ENCODE measurements at places on chromosomes 12 and 14.

DNA sequence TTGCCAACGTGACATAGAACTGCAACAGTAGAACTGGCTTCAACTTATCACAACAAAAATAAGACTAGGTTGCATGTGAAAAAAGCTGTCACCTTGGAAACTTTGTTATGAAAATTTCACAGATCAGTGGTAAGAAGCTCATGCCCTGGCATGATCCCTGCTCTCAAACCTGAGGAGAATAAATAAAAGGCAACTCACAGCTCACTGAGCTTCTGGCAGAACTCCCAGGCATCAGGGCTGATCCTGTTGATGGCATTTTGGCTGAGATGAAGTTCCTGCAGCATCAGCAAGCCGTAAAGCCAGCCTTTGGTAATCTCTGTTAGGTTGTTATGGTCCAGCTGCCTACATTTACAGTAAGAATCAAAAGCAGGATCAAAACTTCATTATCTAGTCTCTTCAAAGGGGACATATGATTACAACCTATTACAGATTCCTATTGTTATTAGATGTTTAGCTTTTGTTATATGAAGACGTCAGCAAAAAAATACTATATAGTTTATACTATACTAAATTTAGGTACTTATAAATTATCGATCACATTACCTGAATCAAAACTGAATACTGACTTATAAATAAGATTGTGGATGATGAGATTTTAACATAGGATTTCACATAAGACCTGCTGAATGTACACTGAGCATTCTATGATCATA is 32.0 kb downstream of the LRIG3 start:
- DNase-seq, result peak; percentile 83

GRCh38 chr14:69314327-69314726 is 54.4 kb downstream of the GALNT16 start:
- no peak for DNase-seq

GRCh38 chr12:63387771-63388170 is 236.8 kb upstream of the AVPR1A start:
- no peak for DNase-seq

- DNase-seq, result no peak
These were observed 199.9 kb downstream of the CCDC91 start for GRCh38 chr12:28390206-28390605.

DNA sequence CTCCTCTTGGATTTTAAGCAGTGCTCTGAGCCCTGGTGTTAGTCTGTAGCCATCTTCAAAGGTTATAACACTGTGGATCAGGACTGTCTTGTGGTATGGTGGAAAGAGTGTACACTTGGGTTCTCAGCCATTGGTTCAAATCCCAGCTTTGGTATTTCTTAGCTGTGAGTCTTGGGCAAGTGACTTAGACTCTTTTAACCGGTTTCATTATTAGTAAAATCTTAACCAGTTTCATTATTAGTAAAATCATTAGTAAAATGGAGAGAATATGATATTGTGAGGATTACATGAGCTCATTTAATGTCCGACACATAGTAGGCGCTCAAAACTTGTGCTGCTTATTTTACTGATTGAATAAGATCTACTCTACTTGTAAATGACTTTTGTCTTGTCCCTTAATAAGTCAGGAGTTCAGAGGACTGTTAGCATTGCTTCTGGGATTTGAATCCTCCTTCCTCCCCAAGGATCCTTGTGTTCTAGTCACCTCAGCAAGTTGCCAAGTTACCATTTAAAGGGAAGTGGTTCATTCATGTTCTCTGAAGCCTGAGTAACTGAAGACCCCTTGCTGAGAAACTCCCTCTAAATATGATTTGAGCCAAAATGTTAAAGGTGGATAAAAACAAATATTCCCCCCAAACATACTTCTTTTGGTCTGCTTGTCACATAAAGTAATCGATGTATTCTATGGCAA is 12.4 kb downstream of the TTLL5 start:
- no peak for DNase-seq

DNA sequence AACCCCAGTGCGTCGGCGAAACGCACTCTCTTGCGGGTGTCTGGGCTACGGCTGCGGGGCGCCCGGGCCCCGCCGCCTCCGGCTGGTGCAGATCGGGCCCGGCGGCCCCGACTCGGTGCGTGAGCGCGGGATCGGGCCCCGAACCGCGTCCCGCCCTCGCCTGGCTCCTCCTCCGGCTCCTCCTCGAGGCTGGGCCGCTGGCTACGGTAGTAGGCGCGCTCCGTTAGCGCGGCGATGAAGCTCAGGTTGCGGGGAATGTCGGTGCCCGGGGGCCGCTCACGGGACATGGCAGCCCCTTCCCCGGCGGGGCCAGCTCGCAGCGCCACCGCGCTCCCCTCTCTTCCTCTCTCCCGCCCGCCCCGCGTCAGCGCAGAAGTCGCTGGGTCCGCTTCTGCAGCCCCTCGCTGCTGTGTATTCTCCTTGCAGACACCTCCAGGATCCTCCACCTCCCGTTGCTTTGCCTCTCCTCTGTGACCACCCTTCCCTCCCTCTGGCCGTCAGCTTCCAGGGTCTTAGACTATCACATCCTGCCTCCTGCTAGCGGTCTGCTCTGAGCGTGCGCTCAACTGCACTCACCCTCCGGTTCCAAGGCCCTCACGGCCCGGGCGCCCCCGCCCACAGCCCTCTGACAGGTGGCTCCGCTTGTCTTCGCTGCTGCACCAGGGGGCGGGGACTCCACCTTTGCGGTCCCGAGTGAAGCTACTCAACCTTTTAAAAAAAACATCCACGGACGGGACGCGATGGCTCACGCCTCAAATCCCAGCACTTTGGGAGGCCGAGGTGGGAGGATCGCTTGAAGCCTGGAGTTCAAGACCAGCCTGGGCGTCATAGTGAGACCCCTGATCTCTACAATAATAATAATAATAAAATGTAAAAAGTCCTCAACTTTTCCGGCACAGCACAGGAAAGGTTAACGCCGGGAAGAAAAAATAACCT is at the start of gene PPP1R3E:
PPP1R3E (minus strand) TSS at position 570 of the 936 bp plus-strand sequence; CDS start at position 287, 283 bp downstream.
- peak; percentile 63 for DNase-seq

- DNase-seq, result no peak
These were observed 16.8 kb upstream of the RTRAF start for GRCh38 chr14:51972566-51972965.

DNA sequence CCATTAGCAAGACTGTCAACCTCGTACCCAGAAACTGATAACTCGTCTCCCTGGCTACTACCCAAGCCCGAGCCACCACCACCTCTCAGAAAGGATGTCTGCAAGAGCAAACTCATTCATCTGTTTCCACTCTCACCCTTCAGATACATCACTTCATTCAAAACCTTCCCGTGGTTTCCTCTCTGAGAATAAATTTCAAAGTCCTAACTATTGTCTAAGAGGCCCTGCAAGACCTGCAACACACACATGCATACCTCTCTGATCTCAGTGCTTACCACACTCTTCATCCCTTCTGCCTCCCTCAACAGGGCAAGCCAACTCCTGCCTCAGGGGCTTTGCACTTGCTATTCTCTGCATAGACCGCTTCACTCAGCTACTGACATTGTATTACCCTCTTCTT is 40.6 kb downstream of the PPP1R13B start:
- no peak for DNase-seq

DNA sequence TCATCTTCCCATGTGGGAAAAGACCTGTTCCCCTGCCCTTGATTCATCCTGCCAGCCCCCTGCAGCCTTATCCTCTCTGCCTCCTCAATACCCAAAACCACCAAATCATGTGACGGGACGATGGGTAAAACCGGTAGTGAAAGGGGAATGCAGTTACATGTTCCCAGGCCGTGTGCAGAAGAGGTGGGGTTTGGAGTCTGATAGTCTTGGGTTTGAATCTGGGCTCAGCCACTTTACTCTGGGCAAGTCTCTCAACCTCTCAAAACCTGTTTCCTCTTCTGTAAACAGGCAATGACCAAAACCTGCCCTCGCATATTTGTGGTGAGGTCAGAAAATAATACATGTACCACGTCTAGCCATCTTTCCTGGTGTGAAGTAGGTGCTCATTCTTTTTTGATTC is 123.0 kb downstream of the PLXNC1 start:
- DNase-seq, result no peak

GRCh38 chr14:38900887-38901286 is 202.1 kb downstream of the SEC23A start:
- no peak for DNase-seq

DNA sequence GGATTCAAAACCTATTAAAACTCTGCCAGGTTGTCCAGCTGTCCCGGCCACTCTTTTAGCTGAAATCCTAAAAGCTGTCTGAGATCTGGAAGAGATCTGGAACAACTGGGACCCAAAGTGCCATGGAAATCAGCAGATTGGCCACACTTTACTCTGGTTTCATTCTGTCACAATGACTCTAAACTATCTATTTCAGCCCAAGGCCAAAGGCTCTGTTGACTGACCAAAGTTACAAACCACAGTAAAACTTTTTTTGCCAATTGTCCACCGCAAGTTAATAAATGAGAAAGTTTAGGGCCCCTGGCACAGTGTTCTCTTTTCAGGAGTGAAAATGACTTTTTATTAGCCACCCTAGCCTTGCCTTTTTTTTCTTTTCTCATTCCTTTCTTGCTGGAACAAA is 113.4 kb upstream of the CPM start:
- DNase-seq, result no peak

DNA sequence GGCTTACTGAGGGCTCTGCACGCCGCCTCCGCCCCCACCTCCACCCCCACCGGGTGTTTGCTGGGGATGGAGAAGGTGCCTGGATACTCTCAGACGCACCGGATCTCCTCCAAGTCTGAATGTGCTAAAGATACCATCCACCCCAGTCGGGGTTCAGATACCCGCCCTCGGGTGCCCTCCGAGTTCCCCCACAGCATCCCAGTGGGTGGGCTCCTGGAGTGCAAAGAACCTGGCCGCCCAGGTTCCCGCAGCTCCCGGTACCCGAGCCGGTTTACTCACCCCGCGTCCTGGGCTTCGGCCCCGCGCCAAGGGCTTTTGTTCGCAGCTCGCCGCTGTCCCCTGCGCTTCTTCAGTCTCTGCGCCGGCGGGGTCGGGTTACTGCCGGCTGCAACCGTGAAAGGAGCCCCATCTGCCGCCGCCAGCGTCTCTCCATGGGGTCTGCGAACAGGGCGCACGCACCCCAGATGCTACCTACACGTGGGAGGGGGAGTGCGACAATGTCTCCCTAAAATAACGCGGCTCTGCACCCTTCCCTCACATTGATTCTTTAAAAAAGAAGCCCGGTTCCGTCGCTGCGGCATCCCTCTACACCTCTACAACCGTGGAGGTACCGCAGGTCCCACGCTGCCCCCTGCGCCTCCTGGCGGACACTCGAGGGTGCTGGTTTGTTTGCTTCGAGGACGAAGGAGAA is at the start of gene CCDC177:
CCDC177 (minus strand) TSS at position 609 of the 691 bp plus-strand sequence. CDS start 1,249 bp downstream, outside the sequence.
- no peak for DNase-seq

GRCh38 chr14:54023027-54023426 is 66.4 kb upstream of the BMP4 start:
- no peak for DNase-seq

DNA sequence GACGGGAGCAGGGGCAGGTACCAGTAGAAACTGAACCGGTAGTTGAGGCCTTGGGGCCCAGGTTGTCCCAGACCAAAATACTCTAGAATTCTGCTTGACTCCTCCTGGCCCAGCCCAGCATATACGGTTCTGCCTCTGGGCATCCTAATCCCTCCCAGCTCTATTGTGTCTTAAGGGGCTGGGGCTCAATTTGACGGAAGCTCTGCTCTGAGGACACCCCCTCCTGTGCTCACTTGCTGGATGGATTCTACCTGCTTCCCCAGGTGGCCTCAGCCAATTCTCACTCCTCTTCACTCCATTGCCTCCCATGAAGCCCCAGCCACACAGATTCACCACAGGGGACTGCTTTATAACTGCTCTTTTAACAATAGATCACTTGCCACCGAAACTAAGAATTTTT is 219.5 kb upstream of the FKBP4 start:
- DNase-seq, result no peak

- DNase-seq, result no peak
These were observed 120.9 kb downstream of the TMEM132C start for GRCh38 chr12:128387811-128388422.

DNA sequence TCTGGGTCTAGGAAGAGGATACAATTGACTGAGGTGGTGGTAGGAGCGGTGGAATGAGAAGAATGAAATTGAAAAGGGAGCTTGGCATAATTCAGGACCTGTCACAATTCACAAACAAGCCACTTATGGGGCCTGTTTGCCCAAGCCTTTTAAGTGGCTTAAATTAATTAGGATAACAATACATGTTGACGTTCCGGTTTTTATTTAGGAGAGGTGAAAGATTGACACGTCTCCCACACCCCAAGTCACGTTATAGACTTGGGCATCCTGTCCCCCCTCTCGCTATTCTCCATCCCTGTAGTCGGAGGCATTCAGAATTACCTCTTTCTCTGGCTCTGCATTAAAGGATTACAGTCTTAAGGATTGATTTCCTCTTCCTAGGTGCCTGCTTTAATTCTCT is 954 bp upstream of the CALCOCO1 start:
- DNase-seq, result no peak

DNA sequence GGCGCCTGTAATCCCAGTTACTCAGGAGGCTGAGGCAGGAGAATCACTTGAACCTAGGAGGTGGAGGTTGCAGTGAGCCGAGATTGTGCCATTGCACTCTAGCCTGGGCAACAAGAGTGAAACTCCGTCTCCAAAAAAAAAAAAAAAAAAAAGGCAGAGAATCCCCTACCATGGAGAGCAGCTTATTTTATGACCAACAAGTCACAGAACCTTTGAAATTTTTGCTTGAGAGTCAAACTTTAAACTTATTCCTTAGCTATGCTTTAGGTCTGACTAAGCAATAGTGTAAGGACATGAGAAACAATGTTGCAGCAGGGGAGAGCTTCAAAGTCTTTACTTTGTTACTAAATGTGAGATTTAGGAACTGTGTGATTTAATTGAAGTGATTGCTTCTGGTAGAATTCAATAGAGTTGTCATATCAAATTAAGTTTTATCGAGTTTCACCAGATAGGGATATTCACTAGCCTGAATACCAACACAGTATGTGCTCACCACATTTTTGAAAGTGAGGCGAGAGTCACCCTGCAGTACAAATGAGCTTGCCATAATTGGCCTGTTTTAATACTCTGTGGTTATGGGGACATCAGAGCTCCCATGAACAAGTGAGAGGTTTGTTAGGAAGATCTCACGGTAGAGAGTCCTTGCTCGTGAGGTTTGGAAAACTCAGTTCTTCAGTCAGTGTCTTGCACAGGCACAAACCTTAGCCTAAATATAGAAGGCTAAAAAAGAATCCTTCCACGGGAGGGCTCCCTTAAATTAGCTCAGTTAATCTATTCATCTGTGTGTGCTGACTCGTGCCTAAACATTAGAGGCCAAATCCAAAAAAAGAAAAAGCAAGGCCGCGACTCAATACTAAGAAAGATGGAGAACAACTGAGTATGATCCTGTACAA is 108.6 kb downstream of the SAMD4A start:
- DNase-seq, result no peak

DNA sequence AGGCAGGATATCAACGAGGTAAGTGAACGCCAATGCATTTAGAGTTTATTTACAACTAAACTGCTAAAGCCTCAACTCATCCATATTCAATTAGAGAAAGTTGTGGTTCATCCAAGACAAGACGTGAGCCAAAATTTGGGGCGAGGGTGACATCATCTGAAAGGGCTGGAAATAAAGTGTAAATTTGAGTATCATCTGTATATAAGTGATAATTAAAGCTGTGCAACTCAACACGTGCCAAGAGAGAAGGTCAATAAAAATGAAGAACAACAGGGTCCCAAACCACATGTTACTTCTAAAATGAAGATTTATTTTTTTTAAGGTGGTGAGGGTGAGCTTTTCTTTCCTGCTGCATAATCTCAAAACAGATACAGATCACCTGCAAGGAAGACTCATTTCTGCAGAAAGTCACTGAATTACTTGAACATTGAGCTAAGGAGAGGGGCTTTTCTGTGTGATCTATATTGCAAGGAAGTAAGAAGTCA is 203.6 kb downstream of the EFCAB11 start:
- DNase-seq, result no peak

GRCh38 chr12:109632342-109632741 is 58.7 kb downstream of the MVK start:
- no peak for DNase-seq
